A172 (cell line): ENCODE measurements at places on chromosomes 5 and 9.

GRCh38 chr5:131505237-131505908 lies 129.7 kb downstream of the RAPGEF6 start:
- DNase-seq = no peak

DNA sequence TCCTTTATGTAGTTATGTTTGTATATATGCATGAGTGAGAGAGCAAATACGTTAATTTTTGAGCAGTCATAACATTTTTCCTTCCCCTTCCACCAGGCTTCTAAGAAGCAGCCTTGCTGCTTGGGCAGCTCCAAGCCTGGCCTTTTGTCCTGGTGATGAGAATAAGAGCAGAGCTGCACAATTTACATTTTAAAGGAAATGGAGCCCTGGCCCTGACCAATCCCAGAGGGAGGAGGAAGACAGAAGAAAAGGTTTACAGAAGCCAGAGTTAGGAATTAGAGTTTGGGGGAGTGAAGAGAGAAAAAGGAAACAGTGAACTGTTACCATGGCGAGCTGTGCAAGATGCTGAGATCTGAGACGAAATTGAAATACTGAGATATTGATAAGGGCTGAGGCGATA lies 25.3 kb upstream of the EFNA5 start:
- no peak for DNase-seq

- peak; percentile 45 for DNase-seq
Measured at GRCh38 chr5:80408484-80409366, 861 bp downstream of the ZFYVE16 start.

- no peak for DNase-seq
Measured at GRCh38 chr9:129136446-129137035, 25.3 kb downstream of the PTPA start.

GRCh38 chr9:660227-660626 lies 181.3 kb upstream of the DMRT1 start:
- DNase-seq = no peak

GRCh38 chr9:79952401-79952800 lies 380.6 kb downstream of the TLE4 start:
- no peak for DNase-seq

DNA sequence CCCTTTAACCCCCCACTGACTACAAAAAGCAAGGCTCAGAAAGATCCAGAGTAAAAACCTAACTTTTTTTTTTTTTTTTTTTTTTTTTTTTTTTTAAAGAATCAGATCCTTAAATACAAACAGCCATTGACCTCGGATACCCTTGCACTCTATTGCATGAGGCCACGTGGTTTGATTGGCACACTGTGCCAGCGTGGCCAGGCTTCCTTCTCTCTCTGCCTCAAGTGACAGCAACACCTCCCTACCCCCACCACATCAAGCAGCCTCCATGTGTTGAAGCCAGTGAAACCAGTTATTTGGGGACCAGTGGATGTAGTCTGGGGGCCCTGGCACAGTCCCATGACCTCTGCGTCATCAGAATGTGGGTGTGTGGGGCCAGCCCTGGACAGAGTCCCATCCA lies 71.4 kb downstream of the OTULIN start:
- DNase-seq = no peak

- no peak for DNase-seq
Measured at GRCh38 chr9:114181607-114182409, 26.5 kb downstream of the COL27A1 start.

DNA sequence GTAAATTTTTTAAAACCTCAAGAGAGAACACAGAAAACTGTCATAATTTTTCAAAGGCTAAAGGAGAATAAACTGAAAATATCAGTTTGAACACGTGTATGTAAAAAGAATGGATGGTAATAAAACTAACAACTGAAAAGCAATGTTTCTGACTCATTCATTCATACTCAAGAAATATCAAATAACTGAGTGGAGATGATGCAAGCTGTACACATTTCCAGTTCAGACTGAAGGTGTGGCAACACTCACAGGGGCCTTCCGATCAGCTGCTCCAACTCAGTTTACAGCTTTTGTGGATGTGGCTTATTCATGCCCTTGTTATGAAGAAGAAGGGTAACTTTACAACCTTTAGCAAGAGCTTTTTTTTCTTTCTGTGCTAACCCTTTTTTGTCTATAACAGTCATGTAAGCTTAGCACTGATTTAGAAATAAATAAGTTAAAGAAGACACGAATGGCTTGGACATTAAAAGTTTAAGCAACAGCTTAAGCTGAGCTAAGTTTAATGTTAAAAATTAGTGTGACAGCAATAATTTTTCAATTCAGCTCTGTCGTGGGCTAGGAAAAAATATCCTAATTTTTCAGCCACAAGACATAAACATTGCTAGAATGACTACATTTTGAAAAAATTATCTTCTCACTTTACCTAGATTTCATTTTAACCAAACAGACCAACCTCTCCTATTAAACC lies 453.5 kb downstream of the RAB3C start:
- DNase-seq = peak; percentile 47

GRCh38 chr9:3277200-3277599 lies 248.6 kb downstream of the RFX3 start:
- DNase-seq = no peak

GRCh38 chr9:136110082-136111061 lies 8.3 kb downstream of the TMEM250 start:
- no peak for DNase-seq

- peak; percentile 48 for DNase-seq
Measured at GRCh38 chr9:137000177-137000930, 4.0 kb upstream of the CLIC3 start.

- peak; percentile 32 for DNase-seq
Measured at GRCh38 chr5:167653645-167654106, 637.8 kb upstream of the WWC1 start.

- no peak for DNase-seq
Measured at GRCh38 chr5:82884821-82885471, 192.2 kb downstream of the TMEM167A start.

- DNase-seq = peak; percentile 41
Measured at GRCh38 chr5:95284572-95285408, at the start of gene MCTP1. MCTP1 (minus strand) TSS chr5:95285094.

DNA sequence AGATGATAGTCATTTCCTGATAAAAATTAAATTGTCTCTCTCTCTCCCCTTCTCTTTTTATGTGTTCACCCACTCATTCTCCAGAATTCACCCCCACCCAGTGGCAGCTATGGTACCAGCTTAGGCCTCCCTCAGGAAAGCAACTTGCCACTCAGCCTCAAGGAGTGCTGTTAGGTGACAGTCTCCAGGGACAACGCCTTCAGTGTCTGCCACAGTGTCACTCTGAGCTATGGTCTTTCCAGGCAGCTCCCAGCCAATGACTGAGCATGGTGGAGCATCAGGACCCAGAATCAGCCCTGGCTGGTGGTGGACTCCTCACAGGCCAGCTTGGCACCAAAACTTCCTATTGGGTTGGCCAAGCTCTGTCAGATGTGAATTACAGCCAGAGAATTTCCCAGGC lies 140.9 kb upstream of the PIK3R1 start:
- no peak for DNase-seq

DNA sequence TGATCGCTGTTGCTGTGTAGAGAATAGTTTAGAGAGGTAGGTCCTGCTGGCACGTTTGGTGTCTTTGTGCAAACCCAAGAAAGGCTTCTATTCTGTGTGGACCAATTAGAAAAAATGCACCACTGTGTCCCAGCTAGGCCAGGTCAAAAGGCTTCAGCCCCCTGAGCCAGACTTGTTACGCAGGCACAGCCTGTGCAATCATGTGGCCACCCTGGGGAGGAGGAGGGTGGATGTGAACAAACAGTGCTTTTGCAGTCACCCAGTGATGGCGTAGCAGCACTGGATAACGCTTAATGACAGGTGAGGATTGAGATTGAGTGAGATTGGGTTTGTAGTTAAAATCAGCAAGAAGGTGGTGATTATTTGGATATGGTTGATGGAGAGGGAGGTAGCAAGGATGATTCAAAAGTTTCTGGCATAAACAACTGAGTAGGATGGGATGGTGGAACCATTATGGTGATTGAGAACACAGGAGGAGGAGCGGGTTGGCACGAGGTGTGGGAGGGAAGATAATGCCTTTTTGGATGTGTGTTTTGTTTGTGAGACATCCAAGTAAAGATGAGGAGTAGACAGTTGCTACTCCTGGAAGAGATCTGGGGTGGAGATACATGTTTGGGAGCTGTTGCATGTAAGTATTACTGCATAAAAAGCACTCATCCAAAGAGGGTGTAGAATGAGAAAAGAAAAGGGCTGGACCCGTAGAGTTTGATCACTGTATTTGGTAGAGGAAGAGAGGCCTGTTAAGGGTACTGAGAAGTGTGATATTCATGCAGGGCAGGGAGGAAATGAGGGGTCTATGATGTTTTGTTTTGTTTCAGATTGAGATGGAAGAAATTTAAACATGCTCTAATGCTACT lies 6.7 kb downstream of the GCNT1 start:
- DNase-seq = no peak

DNA sequence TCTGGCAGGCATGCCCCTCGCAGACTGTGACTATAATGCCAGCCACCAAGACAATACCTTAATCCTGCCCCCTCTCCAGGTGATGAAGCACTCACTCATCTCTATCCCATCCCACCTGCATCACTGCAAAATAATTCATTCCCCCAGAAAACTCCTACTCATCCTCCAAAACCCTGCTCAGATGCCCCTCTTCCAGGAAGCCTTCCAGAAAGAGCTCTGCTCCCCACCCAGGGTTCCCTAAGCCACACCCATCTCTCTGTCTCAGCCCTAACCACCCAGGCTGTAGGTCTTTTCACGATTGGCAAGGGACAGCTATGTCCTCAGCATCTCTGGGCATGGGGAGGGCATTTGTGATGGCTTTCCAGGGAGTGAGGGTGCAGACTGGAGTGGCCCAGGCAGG lies 17.2 kb downstream of the NR5A1 start:
- DNase-seq = no peak

GRCh38 chr5:180810959-180811622 lies 8.5 kb upstream of the MGAT1 start:
- no peak for DNase-seq

DNA sequence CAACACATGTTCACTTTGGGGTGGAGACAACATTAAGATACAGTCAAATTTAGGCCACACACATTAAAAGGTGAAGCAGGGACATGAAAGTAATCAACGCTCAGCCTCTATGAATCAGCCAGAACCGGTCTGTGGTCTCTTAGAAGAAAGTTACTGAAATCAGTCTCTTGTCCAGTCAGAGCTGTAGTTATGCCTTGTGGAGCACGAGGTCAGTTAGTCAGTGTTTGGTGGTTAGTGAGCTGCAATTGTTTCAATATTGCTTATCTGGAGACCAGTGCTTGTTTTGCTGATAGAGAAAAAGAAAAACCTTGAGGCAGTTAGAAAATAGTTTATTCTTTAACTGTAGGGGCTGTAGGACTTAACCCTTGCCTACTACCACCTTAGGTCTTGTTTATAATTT lies 157.8 kb upstream of the RASEF start:
- DNase-seq = peak; percentile 22

GRCh38 chr5:117738571-117738970 lies 1163.9 kb upstream of the SEMA6A start:
- no peak for DNase-seq

- no peak for DNase-seq
Measured at GRCh38 chr9:108842610-108843295, 13.0 kb downstream of the ACTL7B start.

- DNase-seq = no peak
Measured at GRCh38 chr5:143056339-143056704, 286.1 kb downstream of the ARHGAP26 start.

DNA sequence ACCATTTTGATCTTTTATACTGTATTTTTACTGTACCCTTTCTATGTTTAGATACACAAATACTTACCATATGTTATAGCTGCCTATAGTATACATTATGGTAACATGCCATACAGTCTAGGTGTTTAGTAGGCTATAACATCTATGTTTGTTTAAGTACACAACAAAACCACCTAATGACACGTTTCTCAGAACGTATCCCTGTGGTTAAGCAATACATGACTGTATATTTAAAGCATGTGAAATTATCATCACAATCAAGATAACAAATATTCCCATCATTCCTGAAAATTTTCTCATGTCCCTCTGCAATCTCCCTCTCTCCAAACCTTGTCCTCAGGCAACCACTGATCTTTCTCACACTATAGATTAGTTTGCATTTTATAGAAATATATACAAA lies 66.4 kb upstream of the SUSD1 start:
- peak; percentile 33 for DNase-seq

DNA sequence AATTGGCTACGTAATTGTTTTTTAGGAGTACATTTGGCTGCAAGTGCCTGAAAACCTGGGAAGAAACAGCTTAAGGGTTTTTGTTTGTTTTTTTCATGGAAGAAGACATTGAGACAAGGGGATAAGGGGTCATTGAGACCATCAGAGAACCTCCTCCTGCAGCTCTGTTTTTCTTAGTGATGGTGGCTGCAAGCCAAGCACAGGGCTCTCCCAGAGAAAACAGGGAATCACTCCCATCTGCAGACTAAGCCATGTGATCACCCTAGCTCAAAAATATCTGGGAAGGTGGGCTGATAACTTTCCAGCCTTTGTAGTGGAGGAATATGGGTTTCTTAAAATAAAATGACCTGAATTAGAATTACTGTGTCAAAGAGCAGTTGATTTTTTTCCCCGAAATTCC lies 25.1 kb downstream of the PALM2AKAP2 start:
- no peak for DNase-seq

- DNase-seq = no peak
Measured at GRCh38 chr5:90483206-90483605, 8.5 kb downstream of the POLR3G start.

DNA sequence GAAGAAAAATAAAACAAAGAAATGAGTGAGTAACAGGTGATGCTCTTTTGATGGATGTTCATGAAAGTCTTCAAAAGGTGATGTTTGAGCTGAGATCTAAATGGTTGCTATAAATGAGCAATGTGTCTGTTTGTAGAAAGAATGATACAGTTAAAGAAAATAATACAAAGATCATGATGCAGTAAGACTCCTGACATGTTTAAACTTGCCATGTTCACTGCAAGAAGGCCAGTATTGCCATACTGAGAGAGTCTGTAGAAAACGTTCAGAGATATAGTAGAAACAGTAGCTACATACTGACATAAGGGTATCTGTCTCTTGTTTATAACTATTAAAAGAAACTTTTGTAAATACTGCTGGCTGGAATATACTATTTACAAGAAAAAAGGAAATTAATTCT lies 1609.2 kb upstream of the ACO1 start:
- no peak for DNase-seq

- DNase-seq = no peak
Measured at GRCh38 chr5:128591598-128592455, 53.8 kb upstream of the FBN2 start.

DNA sequence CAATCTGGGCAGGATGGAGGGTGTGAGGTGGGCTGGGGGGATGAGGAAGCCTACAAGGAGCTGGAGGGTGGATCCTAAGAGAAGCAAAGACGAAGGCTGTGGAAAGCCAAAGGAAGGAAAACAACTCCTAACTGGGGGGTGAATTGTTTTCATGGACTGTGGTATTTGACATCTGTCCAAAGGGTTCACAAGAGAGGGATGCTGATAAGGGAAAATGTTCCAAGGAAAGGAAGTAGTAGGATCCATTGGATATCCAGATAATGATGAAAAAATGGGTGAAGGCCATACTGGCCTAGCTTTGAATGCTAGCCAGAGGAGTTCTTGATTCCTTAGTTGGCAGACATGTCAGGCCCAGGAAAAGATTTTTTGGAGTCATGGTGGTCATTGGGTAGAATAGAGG lies 51.8 kb upstream of the FOXI1 start:
- no peak for DNase-seq

- DNase-seq = no peak
Measured at GRCh38 chr9:113958556-113958955, 82.4 kb downstream of the ZNF618 start.
